Cardiac fibroblast (primary cell): ENCODE measurements at places on chromosomes 16 and 17.

- DNase-seq = no peak
These were observed 120.3 kb downstream of the KATNIP start for GRCh38 chr16:27670071-27670810.

GRCh38 chr17:38322156-38322779 lies 21.5 kb downstream of the GPR179 start:
- DNase-seq = peak; percentile 62

- peak; percentile 16 for DNase-seq
These were observed 54.8 kb upstream of the BCAR1 start for GRCh38 chr16:75306099-75306762.

GRCh38 chr17:77649717-77650211 lies 308.7 kb upstream of the TNRC6C start:
- no peak for DNase-seq

GRCh38 chr16:55508271-55508921 lies 476 bp upstream of the LPCAT2 start:
- no peak for DNase-seq

DNA sequence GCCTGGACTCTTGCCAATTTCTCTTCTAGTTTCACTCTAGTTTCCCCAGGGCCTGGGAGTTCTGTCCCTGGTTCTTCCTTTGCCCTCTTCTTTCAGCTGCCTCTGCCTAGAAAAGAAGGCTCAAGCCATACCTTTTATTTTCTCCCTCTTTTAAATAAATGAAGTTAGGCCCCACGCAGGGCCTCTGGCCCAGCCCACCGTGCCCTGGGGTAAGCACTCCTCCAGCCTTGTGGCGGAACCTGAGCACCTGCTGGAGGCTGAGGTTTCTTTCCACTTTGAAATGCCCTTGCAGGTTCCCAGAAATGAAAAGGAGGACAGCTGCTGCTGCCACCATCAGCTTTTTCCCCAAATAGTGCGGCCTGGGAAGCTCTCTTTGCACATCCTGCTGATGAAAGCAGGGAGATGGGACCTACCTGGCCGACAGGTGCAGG lies 139.4 kb downstream of the CCDC182 start:
- DNase-seq = peak; percentile 70

- DNase-seq = no peak
These were observed 11.6 kb downstream of the SLC25A10 start for GRCh38 chr17:81723651-81724209.

GRCh38 chr17:43768382-43768781 lies 9.8 kb upstream of the SOST start:
- no peak for DNase-seq
